ENCODE measurements at places on chromosomes 1 and 21.
A peak's percentile ranks its signal among the peaks of the same experiment; 100 is the strongest.

- DNase-seq, result peak; percentile 65
Measured at GRCh38 chr1:7888248-7889081, 35.6 kb upstream of the UTS2 start.

DNA sequence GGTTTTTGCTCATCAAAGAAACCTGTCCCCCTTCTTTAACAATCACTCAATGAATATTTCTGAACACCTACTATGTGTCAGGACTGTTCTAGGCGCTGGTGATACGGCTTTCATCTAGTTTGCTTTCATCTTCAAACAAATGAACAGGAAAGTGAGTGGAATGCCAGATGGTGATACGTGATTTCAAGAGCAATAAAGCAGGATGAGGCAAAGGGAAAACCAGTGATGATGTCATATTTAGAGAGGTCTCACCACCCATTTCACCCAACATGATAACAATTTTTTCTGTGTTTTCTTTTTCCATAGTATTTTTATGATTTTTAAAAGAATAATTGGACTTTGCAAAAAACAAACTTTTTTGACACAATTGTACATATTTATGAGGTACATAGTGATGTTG lies 11.3 kb upstream of the SLC6A17 start:
- no peak for DNase-seq

DNA sequence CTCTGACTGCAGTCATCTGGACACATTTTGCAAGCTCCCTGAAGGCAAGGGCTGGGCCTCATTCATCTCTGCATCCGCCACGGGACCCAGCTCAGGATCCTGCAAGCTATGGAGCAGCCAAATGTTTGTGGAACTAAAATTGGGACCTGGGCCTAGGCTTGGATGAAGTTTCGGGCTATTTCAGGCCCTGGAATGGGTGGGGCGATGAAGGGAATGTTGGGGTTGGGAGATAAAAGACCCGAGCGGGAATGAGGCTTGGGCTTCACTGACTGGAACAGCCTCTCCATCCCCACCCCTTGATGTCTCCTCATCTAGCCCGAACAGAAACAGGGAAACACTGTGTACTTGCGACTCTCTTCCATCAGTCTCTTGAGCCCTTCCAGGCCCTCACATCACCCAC lies 7.3 kb upstream of the AHCYL1 start:
- no peak for DNase-seq

GRCh38 chr1:10189659-10190058 lies 20.7 kb upstream of the KIF1B start:
- DNase-seq, result no peak

- no peak for DNase-seq
Measured at GRCh38 chr1:64137412-64137803, 66.0 kb upstream of the UBE2U start.

DNA sequence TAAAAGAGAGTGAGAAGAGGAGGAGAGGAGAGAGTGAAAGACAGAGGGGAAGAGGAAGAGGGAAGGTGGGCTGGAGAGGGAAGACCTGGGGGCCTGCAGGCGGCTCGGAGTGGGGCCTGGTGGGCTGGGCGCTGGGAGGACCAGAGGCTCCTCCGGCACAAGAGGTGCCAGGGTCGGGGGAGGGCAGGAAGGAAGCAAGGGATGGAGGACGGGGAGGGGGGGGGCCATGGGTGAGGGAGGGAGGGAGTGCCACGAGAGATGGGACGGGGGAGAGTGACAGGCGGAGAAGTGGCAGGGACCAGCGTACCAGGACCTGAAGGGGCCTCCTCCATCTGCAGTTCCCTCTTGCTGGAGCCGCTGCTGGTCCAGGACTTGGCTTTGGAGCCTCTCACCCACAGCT lies 87.7 kb downstream of the CASZ1 start:
- no peak for DNase-seq

- DNase-seq, result no peak
Measured at GRCh38 chr1:53951697-53952096, 5.5 kb downstream of the LRRC42 start.

- DNase-seq, result no peak
Measured at GRCh38 chr1:154747740-154748404, 122.2 kb downstream of the KCNN3 start.

DNA sequence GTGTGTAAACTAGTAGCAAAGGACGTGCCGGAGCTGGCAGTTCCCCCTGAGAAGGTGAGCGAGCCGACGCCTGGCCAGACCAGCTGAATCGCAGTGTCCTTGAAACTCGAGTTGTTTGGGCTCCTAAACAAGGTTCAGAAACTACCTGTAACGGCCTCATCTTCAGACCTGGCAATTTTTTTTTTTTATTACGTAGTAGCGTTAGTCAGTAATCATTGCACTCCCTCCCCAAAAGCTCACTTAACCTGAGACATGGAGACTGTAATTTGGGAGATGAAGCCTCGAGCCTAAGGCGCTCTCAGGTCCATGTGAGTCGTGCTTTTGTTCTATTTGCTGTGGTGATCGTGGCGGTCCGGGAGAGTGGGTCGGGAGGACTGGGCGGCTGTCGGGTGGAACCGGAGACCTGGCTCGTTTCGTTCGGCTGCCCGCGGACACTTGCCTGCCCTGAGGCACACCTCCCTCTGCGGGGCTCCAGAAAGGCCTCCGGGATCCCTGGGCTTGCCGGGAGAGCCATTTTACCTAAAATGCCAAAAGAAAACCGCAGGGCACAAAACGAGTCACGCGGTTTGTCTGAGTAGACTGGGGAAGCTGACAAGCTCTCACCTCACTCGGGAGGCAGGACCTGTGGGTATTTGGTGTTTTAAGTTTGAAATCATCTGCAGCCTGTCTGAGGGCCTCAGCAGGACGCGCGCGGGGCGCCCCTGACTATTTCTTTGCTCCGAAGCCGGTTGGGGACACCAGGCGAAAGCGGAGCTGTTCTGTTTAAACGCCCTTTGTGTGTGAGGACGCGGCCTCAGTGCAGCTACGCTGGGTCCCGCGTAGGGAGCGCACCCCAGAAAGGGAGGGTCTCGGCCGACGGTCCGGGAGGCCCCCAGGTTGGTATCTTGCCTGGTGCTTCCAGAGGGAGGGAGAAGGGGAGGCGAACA lies 722 bp downstream of the LHX8 start:
- no peak for DNase-seq

GRCh38 chr1:174134003-174134659 lies 25.2 kb upstream of the RABGAP1L start:
- DNase-seq, result no peak

GRCh38 chr1:11649624-11650330 lies 4.5 kb downstream of the FBXO2 start:
- no peak for DNase-seq

DNA sequence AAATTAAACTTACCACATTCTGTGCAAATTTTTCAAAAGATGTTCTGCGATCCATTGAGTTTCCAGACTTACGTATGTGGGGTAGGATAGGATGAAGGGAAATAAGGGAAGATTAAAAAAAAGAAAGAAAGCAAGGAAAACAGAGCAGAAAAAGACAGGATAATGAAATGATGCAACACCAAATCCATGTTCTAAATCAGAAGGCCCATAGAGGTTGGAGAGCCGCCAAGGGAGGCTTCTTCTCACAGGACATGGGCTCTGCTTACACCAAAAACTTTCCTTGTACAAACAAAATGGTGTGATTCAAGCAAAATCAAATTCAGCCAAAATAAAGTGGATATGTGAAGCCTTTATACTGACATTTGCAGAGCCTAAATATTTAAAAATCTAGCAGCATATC lies 189.5 kb upstream of the GREM2 start:
- DNase-seq, result peak; percentile 71

DNA sequence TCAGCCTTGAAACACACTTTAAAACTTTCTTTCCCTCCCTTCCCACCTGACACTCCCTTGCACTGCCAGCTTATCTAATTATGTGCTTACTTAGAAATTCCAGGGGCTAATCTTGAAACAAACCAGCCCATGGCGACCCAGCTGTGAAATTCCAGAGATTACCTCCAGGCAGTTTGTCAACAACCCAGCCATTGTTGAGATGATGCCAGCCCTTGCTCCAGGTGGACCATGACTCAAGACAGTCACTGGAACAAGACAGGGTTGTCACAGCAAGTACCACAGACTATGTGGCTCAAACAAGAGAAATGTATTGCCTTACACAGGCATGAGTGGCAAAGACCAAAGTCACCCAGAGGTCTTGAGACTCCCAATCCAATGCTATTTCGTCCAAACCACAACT lies 7.9 kb downstream of the FYB2 start:
- DNase-seq, result no peak

GRCh38 chr1:203744075-203744972 lies 20.7 kb upstream of the LAX1 start:
- DNase-seq, result peak; percentile 64

DNA sequence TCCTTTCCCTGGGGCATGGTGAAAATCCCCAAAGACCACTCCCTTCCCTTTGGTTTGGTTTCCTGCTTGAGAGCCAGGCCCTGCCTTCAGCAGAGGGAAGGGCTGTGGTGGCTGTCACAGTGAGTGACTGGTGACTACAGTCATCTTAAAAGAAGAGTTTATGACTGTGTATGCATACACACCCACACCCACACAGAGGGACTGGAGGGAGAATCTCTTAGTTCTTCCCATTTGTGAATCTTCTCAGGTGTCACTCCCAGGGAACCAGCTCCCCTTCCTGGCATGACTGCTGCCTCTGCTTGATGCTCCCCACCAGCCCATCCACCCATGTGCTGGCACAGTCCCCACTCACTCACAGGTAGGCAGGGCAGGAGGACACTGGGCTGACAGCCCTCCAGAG lies 3.9 kb upstream of the KCNA2 start:
- DNase-seq, result no peak

- DNase-seq, result no peak
Measured at GRCh38 chr1:147758379-147759100, 1.9 kb downstream of the GJA5 start.

- no peak for DNase-seq
Measured at GRCh38 chr1:38183096-38183495, 136.5 kb upstream of the POU3F1 start.

- DNase-seq, result no peak
Measured at GRCh38 chr1:109817881-109818270, 54.2 kb upstream of the EPS8L3 start.

GRCh38 chr1:205317311-205317917 lies 4.1 kb downstream of the NUAK2 start:
- DNase-seq, result no peak

DNA sequence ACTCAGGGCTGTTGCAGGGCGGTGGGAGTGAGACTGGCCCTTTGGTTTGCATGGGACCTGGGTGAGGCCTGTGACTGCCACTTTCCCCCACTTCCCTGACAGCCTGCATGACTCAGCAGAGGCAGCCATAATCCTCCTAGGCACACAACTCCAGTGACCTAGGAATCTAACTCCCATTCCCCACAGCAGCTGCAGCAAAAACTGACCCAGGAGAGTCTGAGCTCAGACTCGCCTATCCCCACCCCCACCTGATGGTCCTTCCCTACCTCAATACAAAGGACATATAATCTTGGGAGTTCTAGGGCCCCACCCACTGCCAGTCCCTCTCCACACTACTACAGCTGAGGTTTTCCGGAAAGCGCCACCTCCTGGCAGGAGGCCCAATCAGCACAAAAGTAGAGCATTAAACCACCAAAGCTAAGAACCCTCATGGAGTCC lies 26.7 kb downstream of the NDC1 start:
- DNase-seq, result no peak

- DNase-seq, result no peak
Measured at GRCh38 chr1:168405906-168406549, 125.4 kb downstream of the TBX19 start.

- peak; percentile 8 for DNase-seq
Measured at GRCh38 chr1:22639286-22639685, 2.9 kb downstream of the C1QA start.

- DNase-seq, result no peak
Measured at GRCh38 chr21:23455676-23456075, 2151.6 kb downstream of the MRPL39 start.

GRCh38 chr1:214946615-214947014 lies 135.9 kb upstream of the KCNK2 start:
- DNase-seq, result no peak

DNA sequence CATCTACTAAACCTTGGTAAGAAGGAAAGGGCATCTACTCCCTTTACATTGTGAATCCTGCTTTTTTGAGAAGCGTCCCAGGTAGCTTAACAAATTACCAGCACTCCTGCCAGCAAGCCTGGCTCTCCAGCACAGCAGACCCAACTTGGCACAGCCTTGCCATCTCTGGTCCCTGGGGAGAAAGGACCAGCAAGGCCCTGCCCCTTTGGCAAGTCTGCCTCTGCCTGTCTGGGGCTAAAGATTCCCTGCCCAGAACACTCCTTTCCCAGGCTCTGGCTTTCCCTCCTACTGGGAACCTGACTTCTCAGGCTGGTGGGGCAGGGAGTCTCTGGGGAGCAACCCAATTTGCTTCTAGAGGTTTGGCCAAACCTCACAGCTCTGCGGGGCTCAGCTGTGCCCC lies 68.5 kb downstream of the ATP2B4 start:
- DNase-seq, result peak; percentile 21

DNA sequence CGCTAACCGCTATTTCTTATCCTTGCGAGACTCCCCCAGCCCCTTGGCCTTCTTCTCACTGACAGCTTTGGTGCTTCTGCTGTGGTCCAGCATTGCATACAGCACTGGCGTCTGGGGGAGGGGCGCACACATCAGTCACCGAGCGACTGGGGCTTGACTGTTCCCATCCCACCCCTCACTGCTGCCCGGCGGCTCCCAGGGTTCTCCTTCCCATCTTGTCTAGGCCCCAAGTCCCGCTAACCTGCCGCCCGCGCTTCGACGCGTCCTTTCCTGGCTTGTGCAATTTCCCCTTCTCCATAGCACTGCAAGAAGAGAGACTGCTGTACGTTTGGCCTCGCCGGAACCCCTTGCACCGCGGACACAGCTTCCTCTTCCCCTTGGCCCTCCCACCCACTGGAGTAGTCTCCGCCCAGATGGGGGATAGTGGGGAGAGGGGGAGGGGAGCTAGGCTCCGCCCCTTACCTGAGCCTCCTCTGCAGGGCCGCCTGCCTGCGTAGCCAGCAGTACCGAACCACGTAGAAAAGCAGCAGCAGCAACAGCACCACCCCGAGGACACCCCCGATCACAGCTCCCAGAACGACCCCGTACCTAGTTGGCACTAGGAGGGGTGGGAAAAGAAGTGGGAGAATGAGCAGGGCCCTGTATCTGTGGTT lies 3.8 kb downstream of the MPZ start:
- peak; percentile 26 for DNase-seq

- DNase-seq, result no peak
Measured at GRCh38 chr21:33488936-33489335, 2.6 kb downstream of the DNAJC28 start.

- no peak for DNase-seq
Measured at GRCh38 chr1:62706985-62707743, 19.0 kb upstream of the DOCK7 start.

Data from fibroblast of gingiva (primary cell).